Fibroblast of villous mesenchyme (primary cell): ENCODE measurements at places on chromosomes 6 and 20.

DNA sequence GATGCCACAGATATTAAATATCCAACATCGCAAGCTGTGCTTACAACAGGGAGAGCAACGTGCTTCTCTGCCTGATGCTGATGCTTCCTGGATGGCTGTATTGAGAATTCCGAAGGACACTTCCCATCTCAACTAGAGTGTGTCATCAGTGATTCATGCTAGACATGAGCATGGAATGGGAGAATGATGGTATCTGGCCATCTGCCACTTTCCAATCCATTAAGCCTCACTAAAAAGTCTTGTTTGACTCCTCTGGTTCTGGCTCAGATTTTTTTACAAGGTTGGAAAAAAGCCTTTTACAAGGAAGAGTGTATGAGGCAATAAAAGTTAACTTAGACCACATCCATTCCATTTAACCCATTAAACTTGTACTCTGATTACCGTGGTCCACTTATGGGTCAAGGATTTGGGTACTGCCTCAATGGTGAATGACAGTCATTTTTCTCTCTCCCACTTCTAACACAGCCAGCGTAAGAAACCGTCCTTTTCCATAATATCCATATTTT, 265.3 kb downstream of the UST start:
- peak; percentile 99 for DNase-seq

DNA sequence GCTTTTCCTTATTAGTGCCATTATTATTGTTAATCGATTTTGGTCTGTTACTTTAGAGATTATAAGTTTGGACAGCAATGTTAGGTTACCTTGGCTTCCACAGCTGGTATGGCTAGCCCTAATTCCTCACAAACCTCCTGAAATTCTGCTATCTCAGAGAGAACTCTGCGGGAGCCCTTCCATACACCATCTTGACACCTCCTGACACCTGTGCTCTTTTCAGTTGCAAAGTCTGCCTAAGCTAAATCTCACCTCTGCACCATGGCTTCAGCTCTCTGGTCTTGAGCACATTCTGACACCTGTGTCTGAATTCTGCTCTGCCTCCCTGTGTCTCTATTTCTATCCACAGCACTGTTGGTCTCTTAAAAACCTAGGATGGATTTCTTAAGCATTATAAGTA, 106.5 kb downstream of the DCDC2 start:
- DNase-seq, result no peak

GRCh38 chr20:62561182-62561581, 81.1 kb upstream of the SLCO4A1 start:
- no peak for DNase-seq

- DNase-seq, result peak; percentile 13
Observed at GRCh38 chr6:104858642-104859041, 1.1 kb downstream of the HACE1 start.

DNA sequence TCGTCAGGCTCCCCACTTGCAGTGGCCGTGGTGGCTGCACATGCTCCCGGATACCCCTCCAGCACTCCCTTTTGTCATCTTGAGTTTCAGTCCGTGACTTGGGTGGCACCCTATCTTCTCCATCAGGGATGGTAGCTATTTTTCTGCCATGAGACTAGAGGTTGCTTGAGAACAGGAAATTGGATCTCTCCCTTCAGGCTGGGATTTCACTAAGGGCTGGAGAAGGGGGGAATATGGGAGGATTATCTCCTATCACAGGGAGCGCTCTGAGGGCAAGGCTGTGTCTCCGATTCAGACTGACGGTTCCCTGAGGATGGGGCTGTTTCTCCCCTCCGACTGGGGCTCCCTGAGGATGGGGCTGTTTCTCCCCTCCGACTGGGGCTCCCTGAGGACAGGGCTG, 123.1 kb downstream of the MRPL14 start:
- DNase-seq, result no peak

DNA sequence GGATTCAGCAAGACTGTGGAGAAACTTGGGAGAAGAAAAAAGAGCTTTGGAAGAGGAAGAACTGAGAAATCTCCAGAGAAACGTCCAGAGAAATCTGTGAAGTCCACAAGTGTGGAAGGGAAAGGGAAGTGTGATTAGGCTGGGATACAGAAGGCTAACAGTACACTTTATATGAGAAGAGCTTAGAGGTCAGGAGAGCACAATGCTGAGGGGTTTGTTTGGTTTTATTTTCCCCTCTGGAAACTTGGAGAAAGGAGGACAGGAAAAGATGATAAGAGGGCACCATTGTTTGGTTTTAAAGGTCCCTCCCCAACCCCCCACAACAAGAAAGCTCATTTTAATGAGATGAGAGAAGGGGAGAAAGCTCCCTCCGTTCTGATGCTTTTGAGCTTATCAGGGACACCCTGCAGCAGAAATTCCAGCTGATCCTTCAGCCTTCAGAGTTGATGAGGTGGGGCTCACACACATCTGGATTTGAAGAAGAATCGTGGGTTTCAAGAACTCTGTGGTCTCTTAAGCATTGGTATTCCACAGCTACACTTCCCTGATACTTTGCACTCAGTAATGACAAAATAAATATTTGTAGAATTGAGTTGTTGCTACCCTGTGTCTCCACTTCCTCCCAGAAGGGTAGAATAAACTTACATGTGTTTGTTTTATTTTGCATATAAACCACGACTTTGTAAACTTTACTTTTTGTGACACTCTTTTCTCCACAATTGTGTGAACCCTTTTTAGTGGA, 1.9 kb downstream of the NT5E start:
- peak; percentile 57 for DNase-seq

DNA sequence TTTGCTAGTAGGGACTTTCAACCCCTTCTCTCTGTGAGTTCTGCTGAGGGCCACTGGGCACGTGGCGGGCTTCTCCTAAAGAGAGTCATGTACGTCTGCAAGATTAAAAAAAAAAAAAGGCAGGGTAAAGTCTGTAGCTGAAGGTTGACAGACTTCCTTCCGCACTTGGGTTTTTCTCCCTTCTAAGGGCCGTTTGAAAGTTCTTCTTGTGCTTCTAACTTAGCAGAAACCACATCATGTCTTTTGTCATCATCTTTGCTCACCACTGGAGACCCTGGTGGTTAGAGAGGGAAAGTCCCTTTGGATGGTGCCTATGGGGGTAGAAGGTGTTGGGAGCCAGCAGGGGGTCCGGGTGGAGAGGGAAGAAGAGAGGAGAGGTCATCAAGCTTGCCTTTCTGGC, 31.4 kb downstream of the PRDM1 start:
- no peak for DNase-seq
